Activated T-helper 2 cell treated with anti-CD3 and anti-CD28 coated beads, Interferon-gamma antibody, Interleukin-2, Interleukin-4, amounts not matched to agents 10 μg/mL and 5 μg/mL and 100 μg/mL, durations not matched to agents 14 hours and 24 hours and 36 hours (primary cell): ENCODE measurements at places on chromosomes 11 and 22.

GRCh38 chr11:3158131-3158591 lies 6.9 kb downstream of the OSBPL5 start:
- DNase-seq: no peak

- no peak for DNase-seq
Observed at GRCh38 chr11:110526323-110526722, 96.6 kb downstream of the FDX1 start.

GRCh38 chr11:64320556-64320955 lies 2.6 kb downstream of the PRDX5 start:
- DNase-seq: no peak

DNA sequence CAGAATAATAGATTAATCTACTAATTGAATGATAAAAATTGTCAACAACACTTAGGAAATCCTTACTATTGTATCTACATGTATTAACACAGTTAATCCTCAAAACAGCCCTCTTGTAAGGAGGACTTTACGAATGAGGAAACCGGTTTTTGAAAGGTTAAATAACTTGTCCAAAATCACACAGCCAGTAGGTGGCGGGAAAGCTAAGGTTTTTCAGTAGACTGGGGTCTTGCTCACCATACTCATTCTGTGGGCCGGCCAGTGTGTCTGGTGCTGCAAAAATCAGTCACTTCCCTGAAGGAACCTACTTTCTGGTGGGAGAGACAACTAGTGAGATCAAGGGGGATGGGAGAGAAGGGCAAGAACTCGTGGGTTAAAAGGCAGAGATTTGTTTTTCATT lies 3.8 kb downstream of the DCPS start:
- DNase-seq: no peak

- DNase-seq: no peak
Observed at GRCh38 chr22:30008401-30008800, 71.9 kb upstream of the HORMAD2 start.

DNA sequence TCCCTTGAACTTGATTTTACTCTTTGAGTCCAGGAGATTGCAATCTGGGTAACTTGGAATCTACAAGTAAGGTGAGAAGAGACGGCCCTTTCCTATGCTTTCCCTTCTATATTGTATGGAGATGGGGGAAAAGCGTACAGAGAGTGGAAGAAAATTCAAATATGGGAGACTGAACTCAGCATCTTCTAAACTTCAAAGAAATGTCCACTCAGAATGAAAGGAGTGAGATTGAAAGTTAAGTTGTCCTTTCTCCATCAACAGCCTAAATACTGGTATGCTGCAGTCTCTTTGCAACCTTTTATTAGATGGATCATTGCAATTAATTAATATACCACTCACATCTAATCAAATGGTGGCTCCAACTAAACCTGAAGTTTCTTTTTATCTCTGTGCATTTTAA lies 6.4 kb upstream of the EXPH5 start:
- DNase-seq: no peak

- DNase-seq: no peak
Observed at GRCh38 chr11:123428116-123428715, 1.9 kb upstream of the GRAMD1B start.

- no peak for DNase-seq
Observed at GRCh38 chr11:78190374-78190773, 1.7 kb downstream of the USP35 start.

DNA sequence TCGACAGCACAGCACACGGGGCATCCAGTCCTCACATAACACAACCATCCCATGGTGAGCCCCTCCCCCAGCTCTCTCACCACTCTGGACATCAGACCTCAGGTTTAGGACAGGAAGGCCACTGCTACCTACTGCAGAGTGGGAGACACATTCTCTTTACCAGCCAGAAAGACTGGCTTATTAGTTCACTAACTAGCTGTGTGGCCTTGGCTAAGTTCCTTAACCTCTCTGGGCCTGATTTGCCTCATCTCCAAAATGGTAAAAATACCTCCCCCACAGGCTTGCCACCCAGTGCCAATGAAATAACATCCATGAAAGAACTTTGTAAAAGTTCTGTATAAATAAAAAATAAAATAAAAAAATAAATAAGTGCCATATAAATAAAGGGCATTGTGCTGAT lies 32.1 kb downstream of the USH1C start:
- no peak for DNase-seq

DNA sequence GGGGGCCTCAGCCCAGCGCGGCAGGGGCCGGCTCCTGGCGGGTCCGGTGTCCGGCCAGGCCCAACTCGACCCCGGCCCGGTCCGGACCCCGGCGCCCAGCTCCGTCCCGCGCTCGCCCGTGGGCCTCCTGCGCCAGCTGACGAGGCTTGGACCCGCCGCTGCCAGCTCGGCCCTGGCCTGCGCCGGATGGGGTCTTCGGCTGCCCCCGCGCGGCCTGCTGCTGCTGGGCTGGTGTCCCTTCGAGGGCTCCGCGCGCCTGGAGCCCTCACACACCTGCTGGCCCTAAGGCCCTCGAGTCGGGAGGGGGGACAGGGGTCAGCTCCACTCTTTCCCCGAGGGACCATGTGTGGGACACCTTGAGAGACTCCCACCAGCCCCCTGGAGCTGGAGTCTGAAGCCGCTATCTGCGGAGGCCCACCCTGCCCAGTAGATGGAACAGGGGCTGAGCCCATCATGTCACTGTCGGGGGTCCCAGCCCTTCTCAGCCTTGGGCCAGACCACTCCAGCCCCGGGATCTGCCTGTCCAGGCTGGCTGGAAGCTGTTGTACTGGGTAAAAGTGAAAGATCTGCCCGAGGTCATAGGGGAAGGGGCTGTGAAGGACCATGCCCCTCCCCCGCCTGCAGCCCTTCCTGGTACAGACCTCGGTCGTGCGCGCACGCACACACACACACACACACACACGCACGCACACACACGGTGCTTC lies 768 bp upstream of the CDKN1C start:
- no peak for DNase-seq

DNA sequence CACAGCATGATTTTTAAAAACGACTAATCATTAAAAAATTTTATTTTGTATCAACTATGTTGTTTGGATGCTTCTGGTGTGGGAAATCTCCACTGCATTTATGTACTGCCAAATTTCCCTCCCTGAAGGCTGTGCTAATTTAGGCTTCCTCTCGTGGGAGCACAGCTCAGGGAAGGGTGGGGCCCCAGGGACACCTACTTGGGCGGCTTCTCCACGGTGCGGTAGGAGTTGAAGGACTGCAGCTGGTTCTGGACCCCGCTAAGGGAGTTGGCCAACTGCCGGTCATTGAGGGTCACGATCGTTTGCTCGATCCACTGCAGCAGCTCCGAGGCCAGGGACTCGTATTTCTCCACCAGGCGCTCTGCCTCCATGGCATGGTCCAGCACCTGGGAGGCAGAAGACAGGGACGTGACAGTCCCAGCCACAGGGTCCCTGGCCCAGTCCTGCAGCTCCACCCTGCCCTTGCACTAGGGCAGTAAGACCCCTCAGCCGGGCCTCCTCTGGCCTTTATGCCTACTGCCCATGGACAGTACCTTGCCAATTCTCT lies 18.6 kb downstream of the SPTBN2 start:
- no peak for DNase-seq

- DNase-seq: no peak
Observed at GRCh38 chr11:58164389-58164788, 24.5 kb upstream of the OR9Q2 start.

DNA sequence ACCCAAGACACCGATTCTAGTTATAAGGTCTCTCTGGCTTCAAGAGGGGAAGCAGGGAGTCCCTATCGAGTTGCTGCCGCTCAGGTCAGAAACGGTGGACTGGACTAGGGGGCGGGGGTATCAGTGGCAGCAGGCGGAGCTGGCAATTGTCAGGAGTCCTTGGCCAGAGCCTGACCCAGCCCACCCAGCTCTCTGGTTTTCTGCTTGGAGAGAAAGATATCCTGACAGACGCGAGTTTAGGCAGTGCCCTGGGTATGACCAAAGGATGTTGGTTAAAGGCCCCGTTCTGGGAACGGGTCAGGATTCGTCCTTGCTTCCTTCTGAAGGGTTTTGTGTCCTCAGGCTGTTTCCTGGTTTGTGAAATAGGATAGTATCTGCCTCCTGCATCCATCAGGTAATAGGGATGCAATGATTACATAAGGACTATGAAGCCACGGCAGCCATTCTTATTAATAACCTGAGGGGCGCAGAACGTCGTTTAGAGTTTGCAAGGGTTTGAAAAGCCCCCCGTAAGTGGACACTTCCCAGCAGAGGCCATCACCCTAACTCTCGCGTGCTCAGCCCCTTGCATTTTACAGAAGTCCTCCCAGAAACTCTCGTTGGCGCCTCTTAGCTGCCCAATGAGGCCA lies 700 bp upstream of the DEPDC5 start:
- no peak for DNase-seq

DNA sequence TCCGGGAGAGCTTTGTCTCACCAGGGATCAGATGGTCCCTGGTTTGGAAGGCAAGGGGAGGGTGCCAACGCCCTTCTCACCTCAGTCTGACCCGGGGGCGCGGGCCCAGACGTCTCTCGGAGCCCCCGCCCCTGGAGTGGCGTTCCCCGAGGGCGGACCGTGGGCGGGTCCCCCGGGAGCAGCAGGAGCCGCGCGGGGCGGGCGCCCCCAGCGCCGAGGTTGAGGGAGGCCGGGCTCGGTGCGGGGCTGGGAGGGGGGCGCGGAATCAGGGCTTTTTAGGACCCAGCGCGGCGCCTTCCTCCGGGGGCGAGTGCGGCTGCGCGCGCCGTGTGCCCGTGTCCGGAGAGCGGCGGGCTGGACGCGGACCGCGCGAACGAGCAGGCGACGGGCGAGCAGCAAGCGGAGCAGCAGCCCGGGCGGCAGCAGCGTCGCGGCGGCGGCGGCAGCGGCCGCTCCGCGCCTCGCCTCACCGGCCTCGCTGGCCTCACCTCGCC lies at the start of gene KCNC1:
KCNC1 (plus strand) TSS at position 364 of the 494 bp plus-strand sequence. CDS start 1,222 bp downstream, outside the sequence.
- no peak for DNase-seq

GRCh38 chr11:114811971-114812370 lies 133.6 kb downstream of the NXPE2 start:
- no peak for DNase-seq

DNA sequence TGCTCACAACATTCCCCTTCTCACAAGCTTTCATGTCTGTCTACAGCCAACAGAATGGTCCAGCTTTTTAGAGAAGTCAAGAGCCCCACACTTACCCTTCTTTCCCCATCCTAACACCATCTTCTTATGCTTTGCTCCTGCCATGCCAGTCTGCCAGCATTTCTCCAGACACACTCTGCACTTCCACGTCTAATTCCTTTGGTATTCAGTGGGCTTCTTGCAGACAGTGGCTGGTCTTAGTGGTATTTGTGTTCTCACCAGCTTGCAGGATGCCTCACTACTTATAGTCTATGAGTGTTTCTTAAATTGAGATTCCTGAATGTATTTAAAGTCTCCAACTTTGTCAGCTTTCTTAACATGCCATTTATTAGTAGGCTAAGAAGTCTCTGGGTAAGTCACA lies 154.4 kb downstream of the BBOX1 start:
- DNase-seq: no peak

- no peak for DNase-seq
Observed at GRCh38 chr11:84227970-84228665, 942.0 kb upstream of the CCDC90B start.

GRCh38 chr22:42262964-42263363 lies 7.5 kb downstream of the TCF20 start:
- DNase-seq: no peak

DNA sequence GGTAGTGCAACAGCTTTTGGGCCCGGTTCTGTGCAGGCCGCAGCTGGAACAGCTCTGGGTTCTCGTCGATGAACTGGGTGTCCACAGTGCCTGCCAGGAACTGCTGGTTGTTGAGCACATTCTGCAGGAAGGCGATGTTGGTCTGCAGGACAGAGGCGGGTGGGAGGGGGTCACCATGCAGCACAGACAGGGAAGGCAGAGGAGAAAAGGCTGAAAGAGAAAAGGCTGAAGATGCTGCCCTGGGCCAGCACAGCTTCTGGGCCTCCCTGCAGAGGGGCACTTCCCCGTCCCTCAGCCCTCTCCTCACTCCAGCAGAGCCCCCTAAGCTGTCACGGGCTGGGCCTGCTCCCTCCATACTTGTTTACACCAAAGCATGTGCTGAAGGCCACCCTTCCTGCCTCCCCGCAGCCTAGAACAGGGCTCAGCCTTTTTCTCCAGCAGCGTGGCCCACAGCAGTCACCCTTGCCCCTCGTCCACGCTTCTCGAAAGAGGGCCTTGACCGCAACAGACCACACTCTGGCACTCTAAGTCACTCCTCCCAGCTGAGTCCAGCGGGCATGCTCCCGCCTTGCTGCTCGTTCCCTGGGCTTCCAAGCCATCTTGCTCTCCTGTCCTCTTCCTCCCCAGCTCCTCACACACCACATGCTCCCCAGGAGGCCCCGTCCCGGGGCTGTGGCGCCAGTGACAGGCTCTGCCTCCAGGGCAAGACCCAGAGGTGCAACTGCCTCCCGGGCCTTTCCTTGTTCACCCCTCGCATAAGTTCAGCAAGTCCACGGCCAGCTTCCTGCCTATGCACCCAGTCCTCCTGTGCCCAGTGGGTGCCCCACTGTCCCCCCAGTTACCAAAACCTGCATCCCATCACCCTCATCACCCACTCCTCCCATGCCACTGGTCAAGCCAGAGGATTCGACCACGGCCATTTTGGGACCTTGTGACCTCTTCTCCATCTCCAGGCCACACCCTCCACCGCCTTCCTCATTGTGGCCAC lies 3.3 kb upstream of the LRFN4 start:
- no peak for DNase-seq

DNA sequence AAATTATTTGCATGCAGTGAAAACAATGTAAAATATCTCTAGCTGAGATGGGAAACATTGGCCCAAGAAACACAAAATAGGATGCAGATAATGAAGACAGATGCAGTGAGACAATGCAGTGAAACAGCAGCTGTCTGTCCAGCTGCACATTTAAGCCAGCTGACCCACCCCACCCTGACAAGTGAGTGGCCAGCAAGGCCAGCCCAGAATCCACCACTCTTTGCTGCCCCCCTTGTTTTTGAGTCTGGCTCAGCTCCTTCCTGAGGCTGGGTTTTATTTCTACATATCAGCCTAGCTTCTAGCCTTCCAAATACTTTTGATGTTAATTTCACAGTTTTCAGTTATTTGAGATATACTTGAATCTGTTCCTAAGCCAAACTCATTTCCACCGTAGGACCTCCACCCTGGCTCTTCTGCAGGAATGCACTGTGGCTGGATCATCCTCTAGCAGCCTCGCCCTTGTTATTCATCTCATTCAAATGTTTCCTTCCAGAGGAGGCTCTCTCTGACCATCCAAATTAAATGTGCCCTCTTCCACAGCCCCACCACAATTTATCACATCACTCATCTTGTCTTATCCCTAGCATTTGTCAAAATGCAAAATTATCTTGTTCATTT lies 154.1 kb upstream of the POU2AF2 start:
- no peak for DNase-seq

DNA sequence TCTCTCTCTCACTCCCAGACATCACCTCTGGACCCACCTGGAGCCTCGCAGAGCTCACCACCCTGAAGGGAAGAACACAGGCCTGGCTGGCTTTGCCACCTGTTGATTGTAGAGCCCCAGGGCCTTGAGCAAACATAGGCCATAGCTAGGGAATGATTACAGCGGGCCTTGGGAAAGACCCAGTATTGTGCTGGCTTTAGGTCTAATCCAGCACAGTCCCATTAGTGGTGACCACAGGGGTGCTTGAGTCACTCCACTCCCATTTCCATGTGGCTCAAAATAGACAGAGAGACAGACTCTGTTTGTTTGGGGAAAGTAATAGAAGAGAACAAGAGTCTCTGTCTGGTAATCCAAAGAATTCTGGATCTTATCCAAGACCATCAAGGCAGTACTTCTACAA lies 42.7 kb upstream of the FAM181B start:
- DNase-seq: no peak
